ENCODE measurements at places on chromosomes 6 and 20. TPM values are rescaled to one million over a fixed set of nuclear protein-coding genes. Genes with fewer than 3 reads are reported as not detected.
A peak's percentile ranks its signal among the peaks of the same experiment; 100 is the strongest.

The FOXA2 gene
- polyA plus RNA-seq = 131 TPM

The RIPPLY2 gene
- 14.6 TPM for polyA plus RNA-seq

The CCN6 gene
- not detected for polyA plus RNA-seq

- DNase-seq = no peak
Observed at GRCh38 chr6:105111871-105112270, 67.9 kb downstream of the POPDC3 start.

DNA sequence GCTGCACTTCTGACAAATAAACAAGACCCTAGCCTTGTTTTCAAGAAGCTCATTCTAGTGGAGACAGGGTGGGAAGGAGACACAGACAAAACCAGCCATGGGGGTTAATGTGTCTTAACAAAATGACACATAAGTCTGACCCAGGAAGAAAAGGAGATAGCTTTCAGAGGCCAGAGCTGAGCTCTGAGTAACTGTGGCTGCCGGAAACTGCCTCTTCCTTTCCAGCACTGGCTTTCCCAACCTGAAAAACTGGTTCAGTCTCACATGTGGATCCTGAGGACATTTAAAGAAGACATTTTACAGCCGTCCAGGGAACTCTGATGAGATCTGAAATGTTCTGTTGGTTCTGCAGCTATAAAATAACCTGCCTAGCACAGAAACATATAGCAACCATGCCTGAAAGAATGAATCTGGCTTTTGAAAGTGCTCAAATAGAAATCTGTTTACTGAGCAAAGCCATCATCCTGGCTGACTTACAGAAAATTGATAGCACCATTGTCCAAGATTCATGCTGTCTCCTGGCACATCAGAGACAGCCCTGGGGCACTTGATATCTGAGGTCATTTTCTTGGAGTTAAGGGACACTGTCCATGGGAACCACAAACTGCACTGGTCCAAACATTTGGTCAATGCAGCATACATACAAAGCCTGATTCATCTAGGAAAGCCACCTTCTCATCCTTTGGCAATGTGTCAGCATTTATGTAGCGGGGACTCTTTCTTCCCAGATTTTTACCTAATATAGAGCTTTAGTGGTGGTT lies 83.2 kb upstream of the PAX1 start:
- DNase-seq = no peak

DNA sequence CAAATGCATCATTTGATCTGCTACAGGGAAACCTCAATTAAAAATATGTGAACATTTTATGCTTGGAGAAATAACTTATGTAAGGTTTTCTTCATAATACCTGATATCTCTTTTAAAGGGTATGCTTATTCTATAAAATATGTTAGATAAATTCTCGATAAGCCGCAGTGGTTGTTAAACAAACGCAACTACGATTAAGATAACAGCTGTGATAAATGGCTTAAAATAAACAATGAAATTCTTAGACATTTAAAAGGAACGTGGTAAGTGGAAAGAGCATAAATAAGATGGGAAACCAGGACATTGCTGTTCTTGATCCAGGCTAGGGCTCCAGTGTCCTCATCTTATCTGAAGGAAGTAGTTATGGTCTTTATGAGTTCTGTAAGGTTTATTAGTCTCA lies 415.9 kb downstream of the CD83 start:
- DNase-seq = no peak

DNA sequence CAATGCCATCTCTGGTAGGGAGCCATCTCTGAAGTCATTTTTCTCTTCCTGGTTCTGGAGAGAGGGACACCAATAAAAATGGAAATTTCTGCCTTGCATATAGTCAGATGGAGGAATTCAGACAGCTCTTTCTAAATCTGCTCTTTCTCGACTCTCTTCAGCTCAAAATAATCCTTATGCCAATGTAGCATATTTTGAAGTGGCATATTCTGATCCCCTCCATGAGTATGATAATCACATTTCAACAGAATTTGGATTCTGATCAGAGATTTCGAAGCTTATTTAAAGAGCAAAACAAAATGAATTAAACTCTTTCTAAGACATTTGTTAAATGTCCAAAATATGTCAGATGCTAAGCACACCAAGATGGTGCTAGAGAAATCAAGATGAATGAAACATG lies 267.1 kb upstream of the BTBD3 start:
- DNase-seq = peak; percentile 98

GRCh38 chr6:87487555-87487954 lies 14.8 kb downstream of the SLC35A1 start:
- DNase-seq = no peak

GRCh38 chr6:143158113-143158581 lies 97.5 kb downstream of the AIG1 start:
- no peak for DNase-seq

DNA sequence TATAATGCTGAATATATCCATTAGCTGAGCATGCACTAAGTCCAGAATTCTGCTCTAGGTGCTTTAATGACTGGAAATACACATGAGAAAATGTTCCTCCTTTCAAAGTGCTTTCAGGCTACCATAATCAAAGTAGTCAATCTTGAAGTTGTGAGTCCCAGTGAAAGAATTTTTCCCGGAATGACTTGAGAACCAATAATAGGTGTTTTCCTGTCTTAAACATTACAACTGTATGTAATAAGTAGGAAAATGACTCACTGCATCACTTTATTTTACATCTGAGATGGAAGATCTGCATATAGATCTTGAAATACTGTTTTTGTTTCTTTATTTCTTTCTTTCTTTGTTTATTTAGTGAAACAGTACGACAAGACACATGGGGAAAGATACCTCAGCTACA lies 437.4 kb upstream of the JAG1 start:
- DNase-seq = no peak

DNA sequence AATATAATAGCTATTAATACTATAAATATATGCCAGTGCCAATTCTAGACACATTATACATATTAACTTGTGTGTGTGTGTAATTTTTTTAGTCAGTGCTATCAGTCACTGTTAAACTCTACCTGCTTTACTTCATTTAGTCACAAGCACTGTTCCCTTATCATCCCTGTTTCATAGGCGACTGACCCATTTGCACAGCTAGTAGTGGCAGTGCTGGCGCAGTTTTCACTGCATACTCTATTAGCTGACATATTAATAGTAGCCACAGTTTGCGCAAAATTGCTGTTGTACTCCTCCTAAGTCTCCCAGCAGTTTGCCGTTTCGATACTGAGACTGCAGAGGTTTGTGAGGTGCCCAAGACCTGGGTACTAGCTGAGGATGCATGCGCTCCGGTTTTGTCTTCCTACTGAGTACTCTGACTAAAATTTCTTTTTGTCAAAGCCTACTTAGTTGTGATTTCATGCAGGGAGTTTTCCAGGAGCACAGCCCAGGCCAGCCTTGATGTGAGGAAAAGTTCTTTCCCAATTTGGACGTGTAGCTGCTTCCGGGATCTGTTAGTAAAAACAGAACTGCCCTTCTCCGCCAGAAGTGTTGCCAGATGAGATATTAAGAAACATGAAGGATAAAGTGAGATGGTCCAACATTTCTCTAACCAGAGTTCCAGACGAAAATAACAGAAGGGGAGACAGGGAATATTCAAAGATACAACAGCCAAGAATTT lies 5.6 kb downstream of the BAG2 start:
- no peak for DNase-seq
